Stimulated activated CD8-positive, alpha-beta memory T cell treated with anti-CD3 and anti-CD28 coated beads, Interleukin-4, amount 100 ng/mL, for 48 hours (primary cell): ENCODE measurements at places on chromosomes 7 and 10.
A peak's percentile ranks its signal among the peaks of the same experiment; 100 is the strongest.

- DNase-seq: no peak
Observed at GRCh38 chr7:118870187-118870586, 645.7 kb downstream of the ANKRD7 start.

DNA sequence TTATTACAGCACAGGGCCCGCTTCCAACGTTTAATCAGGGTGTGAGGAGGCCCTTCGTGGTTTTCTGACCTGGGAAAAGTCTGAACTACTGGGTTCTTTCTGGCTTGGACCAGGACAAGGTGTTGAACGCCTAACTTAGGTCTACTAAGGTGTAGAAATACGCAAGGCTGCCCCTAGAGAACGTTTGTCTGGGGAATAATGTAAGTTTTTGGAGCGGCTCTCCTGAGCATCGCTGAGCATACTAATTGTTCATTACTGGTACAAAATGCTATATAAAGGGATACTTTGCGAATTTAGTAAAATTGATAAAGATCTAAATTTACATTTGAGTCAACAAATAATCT, 32.4 kb upstream of the TOMM7 start:
- no peak for DNase-seq

- no peak for DNase-seq
Observed at GRCh38 chr10:12513003-12513365, 163.6 kb downstream of the CAMK1D start.

DNA sequence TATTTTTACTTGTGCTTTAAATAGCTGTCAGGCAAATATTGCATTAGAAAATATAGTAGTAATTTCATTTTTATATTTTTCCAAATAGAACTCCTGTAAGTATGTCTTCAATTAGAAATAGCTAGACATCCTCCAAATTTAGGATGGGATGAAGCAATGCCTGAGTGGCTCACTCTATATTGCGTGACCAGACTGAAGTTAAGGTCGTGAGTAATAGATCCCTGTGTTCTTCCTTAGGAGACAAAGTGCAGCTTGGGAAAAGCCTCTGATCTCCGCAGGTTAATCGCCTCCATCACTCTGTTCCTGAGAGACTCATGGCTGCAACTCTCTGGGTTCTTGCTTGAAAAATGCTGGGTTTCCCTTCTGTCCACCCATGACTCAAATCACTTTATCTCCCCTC, 484.8 kb upstream of the ANKRD30A start:
- DNase-seq: no peak

DNA sequence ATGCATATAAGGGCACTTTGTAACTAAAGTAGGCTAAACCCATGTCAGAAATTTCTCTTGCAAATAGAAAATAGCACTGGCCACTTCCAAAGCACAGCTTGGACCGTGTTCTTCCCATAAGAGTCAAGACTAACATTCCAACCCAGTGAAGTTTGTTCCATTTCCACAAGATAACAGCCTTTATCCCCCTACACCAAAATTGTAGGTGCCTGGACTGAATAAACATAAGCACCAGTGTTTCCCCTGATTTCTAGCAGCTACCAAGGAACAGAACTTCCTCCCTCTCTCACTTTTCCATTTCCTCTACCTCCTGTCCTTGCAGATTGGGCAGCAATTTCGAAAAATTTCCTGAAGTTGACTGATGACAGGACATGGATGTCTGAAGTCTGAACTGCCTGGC, 219.7 kb downstream of the CREB5 start:
- DNase-seq: no peak

- peak; percentile 19 for DNase-seq
Observed at GRCh38 chr7:155327590-155328320, 30.1 kb downstream of the INSIG1 start.

DNA sequence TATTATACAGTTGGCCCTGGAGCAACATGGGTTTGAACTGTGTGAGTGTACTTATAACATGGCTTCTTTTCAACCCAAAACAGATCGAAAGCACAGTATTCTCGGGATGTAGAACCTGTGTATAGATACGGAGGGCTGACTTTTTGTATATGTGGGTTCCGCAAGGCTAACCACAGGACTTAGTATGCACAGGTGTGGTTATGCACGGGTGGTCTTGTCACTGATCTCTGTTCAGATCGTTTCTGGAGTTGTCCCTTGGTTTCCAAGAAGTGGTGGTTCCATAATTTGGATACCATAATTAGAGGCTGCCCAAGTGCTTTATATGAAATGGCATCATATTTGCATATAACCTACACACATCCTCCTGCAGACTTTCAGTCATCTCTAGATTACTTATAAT, 10.9 kb upstream of the BHLHA15 start:
- DNase-seq: no peak

- DNase-seq: no peak
Observed at GRCh38 chr10:21510241-21511094, 15.0 kb downstream of the SKIDA1 start.

- DNase-seq: no peak
Observed at GRCh38 chr7:71267734-71268469, 136.0 kb downstream of the GALNT17 start.

GRCh38 chr10:95881316-95881715, 26.5 kb upstream of the CC2D2B start:
- DNase-seq: no peak

DNA sequence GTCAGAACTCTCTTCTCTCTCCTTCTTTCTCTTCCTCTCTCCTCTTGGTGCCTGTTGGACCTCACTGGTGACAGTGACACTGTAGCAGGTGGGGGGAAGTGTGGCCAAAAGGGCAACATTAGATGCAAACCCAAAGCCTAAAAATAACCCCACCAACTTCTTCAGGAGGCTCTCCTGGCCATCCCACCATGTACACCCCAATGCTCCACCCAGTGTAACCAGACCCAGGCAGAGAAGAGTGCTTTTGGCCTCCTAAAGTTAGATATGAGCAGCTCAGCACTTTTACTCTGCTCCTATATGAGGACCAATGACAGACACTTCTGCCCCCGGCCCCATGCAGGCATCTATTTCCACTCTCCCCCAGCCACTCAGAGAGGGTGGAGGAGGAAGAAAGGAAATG, 5.5 kb downstream of the MYOZ1 start:
- no peak for DNase-seq

DNA sequence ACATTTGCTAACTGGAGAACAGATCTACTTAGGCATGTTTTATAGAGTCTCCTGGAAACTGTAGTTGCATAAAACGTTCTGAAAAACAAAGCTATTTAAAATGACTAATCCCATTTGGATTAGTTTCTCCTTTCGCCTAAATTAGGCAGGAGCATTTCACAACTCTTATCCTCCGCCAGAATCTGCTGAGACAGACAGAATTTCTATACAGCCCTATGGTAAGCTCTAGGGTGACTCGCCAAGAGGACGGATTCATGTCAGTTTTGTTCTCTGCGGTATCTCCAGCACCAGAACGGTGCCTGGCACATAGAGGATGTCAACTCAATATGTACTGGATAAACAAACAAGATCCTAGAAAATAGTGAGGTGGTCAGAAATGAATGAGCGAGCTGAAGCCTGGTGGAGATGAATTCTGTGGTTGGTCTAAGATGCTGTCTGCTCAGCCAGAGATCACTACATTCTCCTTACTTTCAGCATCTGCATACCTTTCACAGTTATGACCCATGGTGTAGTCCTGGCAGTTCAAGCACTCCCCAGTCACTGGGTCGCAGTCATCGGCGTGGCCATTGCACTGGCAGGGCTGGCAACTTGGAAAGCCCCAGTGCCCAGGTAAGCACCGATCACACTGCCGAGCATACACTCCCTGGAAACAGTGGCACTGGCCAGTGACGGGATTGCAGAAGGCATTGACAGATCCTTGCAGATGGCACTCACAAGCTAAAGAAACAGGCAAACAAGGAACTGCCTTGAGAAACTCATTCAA, 44.0 kb downstream of the LAMB1 start:
- no peak for DNase-seq

- DNase-seq: no peak
Observed at GRCh38 chr10:61319386-61320256, 133.6 kb downstream of the TMEM26 start.

DNA sequence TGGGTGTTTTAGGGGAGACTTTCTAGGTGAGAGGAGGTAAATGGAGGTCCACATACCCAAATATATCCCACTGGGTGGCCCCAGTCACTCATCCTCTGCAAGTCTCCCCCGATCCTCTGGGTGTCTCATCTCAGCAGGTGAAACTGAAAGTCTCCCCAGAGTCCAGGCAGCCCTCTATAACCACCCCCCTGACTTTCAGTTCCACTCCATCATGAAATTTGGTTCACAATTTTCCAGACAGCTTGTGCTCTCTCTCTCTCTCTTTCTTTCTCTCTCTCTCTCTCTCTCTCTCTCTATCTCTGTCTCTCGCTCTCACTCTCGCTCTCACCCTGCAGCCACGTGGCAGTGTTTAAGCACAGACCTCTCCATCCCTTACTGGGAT, 56.7 kb upstream of the ELN start:
- no peak for DNase-seq

- no peak for DNase-seq
Observed at GRCh38 chr10:80700252-80700651, 162.6 kb downstream of the SH2D4B start.

- DNase-seq: no peak
Observed at GRCh38 chr7:110909117-110909516, 181.8 kb upstream of the LRRN3 start.

DNA sequence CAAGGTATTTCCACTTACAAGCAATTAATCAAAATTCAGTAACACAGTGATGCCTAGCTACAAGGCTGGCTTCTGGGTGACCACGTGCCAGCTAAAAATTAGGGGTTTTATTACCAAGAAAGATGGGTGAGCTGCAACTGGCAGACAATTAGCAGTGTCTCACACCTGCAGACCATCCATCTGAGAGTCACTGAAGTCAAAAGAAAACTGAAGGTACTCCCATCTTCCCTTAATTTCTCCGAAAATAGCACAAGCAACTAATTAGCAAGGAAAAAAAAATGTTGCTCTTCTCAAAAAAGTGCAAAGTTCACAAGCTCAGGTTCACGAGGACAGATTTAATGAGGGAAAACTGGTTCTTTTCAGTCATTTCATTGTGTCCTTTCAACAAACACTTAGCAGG, 28.4 kb downstream of the RSU1 start:
- no peak for DNase-seq

- no peak for DNase-seq
Observed at GRCh38 chr7:8343556-8343955, 81.6 kb upstream of the ICA1 start.

DNA sequence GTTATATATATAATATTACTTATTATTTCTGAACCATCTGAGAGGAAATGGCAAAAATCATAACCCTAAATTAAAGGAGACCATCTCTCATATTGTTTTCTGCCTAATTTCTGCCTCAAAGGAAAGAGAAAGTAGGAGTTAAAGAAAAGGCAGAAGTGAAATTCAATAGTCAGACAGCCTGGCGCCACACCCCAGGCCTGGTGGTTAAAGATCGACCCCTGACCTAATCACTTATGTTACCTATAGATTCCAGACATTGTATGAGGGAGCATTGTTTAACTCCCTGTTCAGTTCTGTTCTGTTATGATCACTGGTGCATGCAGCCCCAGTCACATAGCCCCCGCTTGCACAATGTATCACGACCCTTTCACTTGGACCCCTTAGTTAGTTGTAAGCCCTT, 24.9 kb upstream of the CHST3 start:
- no peak for DNase-seq

- DNase-seq: peak; percentile 34
Observed at GRCh38 chr7:30977896-30978564, 14.3 kb downstream of the GHRHR start.

- DNase-seq: no peak
Observed at GRCh38 chr10:77555591-77556212, 81.9 kb downstream of the KCNMA1 start.

DNA sequence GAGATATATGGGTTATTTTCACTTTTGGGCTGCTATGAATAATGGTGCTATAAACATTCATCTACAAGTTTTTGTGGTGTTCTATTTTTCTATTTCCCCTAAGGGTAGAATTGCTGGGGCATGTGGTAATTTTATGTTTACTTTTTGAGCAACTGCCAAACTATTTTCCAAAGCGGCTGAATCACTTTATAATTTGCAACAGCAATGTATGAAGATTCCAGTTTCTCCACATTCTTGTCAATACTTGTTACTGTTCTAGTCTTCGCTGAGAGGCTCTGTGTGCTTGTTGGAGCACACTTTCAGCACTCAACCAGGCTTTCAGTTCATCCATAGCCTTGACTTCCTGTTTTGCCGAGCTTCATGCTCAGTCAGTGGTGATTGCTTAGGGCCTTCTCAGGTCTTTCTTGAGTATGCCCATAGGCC, 39.0 kb downstream of the ADK start:
- DNase-seq: no peak

GRCh38 chr10:118732245-118733165, 22.3 kb downstream of the CACUL1 start:
- no peak for DNase-seq
